Activated T-cell treated with anti-CD3 and anti-CD28 coated beads, Interleukin-2, amount 50 U/mL, for 24 hours (primary cell): ENCODE measurements at places on chromosomes 3 and 15.
A peak's percentile ranks its signal among the peaks of the same experiment; 100 is the strongest.

DNA sequence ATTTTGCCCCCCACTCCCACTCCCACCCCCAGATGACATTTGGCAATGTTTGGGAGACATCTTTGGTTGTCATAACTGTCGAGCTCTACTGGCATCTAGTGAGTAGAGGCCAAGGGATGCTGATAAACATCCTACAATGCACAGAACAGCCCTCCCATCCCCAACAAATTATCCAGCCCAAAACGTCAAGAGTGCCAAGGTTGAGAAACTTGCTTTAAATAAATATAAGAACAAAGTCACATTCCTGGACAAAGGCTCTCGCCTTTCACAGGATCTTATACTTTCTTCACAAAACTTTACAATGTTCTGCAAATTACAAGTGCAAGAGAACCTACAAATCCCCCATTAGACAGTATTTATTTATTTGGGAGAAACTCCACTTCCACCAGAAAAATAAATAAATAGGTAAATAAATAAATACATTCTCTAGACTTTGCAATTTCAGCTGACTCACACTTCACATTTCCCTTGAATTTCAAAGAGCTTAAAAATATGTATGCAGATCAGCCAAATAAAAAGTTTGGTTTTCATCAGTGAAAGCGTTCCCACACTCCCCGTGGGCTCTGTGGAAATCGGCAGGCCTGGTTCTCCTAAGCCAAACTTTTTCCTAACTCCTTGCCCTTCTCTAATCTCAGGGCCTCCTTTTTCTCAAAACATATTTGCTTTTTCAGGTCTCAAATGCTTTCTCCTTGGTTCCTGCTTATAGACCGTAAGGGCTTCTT, 12.7 kb upstream of the CPA3 start:
- no peak for DNase-seq

DNA sequence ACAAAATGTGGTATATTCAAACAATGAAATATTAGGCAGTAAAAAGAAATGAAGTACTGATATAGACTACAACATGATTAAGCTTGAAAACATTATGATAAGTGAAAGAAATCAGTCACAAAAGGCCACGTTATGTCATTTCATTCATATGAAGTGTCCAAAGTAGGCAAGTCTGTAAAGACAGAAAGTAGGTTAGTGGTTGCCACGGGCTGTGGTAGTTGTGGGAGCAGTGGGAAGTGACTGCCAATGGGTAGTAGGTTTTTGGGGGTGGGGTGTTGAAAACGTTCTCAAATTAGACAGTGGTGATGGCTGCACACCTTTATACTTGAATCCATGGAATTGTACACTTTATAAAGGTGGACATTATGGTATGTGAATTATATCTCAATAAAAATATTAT, 12.1 kb downstream of the GALNT15 start:
- DNase-seq = no peak

DNA sequence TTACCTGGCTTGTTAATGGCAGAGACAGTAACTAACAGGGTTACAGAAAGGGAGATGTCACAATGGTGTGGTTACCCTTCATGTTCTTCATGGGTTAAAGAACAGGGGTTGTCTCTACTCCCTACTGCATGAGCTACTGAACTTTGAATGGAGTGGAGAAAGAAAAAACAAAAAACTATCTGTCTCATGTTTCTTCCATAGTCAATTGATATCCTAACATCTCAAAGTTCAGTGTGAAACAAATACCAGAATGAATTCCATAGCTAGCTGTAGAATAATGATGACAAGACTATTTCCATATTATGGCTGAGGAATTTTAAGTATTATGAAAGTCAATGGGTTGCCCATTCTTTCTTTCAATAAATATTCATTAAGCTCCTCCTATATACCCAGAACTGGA, 161.3 kb upstream of the LPP start:
- no peak for DNase-seq

DNA sequence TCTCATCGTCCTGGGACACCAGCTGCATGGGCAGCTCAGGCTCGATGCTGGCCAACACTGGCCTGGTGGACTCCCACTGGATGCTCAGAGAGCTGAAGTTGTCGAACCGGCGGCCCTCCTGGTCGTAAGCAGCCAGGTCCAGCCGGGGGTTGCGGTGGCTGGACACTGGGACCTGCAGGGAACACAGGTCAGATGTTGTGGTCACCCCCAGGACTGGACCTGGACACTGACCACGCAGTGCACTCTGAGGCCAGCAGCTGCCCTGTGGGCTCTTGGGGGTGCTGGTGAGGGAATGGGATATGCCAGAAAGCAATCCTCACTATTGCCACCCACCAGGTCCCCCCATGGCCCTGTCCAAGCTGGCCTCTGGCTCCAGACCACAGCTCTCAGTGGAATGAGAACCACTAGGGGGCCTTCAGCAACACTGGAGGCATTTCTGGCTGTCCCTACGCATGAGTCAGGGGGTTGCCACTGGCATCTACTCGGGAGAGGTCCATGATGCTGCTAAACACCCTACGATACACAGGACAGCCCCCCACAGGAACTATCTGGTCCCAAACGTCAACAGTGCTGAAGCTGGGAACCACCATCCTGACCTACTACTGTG, 66.1 kb downstream of the NUP210 start:
- no peak for DNase-seq

DNA sequence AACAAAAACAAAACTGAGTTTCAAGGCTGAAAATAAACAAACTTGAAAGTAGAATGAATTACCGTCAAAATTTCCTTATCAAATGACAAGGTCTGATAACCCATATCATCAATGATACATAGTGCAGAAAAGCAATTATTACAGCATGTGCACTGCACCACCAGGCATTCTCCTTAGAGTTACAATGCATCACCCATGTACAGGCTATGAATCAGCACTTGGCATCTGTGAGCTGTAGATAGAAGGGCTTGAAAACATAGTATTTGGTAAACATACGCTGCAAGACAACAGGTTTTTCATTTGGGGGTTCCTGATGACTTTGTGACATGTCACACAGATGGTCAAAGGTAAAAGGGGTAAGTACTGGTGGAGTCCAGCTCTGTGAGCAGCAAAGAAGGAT, 265.1 kb downstream of the CTNNB1 start:
- no peak for DNase-seq

GRCh38 chr15:85793641-85794597, 806 bp downstream of the KLHL25 start:
- DNase-seq = peak; percentile 67

DNA sequence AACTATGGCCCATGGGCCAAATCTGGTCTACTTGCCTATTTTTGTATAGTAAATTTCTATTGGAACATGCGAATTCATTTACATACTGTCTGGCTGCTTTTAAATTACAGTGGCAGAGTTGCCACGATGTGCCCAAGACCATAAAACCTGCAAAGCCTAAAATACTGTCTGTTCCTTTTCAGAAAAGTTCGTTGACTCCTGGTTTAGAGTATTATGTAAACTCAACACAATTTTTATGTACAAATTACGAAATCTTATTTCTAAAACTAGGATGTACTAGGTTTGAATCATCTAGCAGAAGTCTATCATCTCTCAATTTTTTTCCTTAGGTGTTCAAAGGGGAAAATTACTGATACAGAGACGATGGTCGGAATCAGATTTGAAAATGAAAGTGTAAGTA, 26.9 kb downstream of the SENP2 start:
- DNase-seq = no peak

DNA sequence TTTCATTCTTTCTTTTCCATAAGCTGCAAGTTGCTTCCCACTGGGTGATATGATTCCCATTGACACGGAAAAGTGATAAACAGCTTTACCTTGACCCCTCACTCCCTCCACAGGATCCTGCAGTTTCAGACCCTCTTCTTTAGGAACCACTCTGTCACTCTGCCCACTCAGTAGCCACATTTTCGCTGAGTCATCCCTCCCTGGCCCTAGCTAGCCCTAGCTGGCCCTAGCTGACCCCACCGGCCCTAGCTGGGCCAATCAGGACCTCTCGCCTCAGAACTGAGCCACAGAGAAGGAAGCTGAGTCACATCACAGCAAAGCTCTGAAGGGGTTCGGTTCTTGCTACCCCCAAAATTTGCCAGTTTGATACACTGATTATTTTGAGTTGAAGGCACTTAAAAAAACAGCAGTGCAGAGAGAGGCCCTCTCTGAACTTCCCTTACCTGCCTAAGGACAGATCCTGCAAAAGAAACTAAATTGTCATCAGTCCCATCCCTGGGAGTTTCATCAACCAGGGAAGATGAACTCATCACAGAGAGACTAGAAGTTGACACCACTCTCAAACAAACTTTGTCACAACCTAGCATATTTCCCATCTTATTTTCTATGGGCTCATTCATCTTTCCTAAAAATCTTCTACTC, 233.5 kb upstream of the PROK2 start:
- no peak for DNase-seq
